NCI-H187 treated with DMSO at 0.1 percent for 48 hours (cell line): ENCODE measurements at places on chromosomes 16 and 17.

DNA sequence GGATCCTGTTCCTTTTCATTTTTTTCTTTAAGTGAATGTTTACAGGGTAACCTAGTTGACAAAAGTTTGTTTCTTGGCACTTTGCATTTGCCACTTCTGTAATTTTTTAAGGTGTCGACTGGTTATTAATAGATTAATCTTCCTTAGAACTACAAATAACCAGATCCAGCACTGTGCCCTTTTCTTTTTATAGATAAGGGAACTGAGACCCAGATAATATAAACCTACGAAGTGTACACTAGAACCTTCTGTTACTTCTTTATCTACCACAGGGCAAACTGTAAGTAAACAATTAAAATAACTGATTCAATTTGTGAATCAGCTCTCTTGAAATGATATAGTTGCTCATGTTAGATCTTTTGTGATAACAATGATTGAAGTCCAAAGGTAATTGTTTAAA lies 55.4 kb downstream of the NLK start:
- no peak for DNase-seq

- no peak for DNase-seq
Observed at GRCh38 chr16:2764718-2765117, 12.3 kb downstream of the SRRM2 start.

- no peak for DNase-seq
Observed at GRCh38 chr17:20908313-20909267, 134.2 kb downstream of the USP22 start.

GRCh38 chr17:9028988-9029570 lies 7.8 kb downstream of the NTN1 start:
- DNase-seq = no peak

DNA sequence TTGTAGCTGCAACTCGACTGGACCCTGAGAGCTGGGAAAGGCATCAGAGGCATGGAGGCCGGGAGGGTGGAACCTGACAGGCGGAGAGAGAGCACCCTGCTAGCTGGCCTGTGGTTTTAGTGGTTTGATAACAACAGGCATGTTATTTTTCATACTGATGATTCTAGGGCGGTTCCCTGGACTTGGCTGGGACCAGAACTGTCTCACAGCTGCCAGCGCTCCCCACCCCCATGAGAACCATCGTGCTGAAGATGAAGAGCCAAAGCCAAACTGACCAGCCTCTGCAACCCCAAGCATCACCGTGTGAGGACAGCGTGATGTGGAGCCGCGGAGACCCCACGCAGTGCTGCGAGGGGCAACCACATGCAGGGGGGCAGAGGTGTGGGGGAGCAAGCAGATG lies 28.5 kb downstream of the MXRA7 start:
- no peak for DNase-seq

GRCh38 chr17:17919169-17920107 lies 52.8 kb downstream of the TOM1L2 start:
- no peak for DNase-seq

GRCh38 chr17:15651583-15652110 lies 32.1 kb upstream of the FBXW10B start:
- peak; percentile 22 for DNase-seq

DNA sequence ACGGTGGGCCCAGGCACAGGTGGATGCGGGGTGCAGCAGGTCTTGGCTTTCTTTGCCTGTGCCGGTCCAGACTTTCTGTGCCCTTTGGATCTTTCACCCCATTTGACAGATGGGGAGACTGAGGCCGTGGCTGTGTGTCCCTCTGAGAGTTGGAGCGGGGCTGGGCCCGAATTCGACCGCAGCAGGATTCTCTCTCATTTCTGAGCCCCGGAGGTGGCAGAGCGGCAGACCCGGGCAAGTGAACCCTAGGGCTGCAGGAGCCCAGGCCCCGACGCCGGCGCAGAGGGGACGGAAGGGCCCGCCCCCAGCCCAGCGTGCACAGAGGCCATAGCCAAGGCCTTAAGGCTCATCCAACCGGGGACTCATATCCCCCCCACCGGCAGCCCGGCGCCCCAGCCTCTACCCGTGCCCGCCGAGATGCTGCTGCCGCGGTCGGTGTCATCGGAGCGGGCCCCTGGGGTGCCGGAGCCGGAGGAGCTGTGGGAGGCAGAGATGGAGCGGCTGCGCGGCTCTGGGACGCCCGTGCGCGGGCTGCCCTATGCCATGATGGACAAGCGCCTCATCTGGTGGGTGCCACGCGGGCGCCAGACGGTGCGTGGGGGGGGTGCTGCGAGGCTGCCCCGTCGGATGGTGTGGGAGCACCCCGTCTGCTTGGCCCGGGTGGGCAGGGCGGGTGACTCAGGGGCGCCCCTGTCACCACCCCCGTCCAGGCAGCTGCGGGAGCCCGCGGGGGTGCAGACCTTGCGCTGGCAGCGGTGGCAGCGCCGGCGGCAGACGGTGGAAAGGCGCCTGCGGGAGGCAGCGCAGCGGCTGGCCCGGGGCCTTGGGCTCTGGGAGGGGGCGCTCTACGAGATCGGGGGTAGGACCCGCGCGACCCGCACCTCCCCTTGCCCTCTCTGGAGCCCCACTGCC lies 857 bp downstream of the TMC8 start:
- DNase-seq = no peak

GRCh38 chr16:81040131-81040530 lies 4.5 kb downstream of the ATMIN start:
- DNase-seq = no peak

- DNase-seq = no peak
Observed at GRCh38 chr16:81821436-81822128, 42.5 kb downstream of the PLCG2 start.

- DNase-seq = no peak
Observed at GRCh38 chr16:67551972-67552371, 10.4 kb upstream of the CTCF start.

GRCh38 chr17:27950995-27951394 lies 57.8 kb upstream of the LYRM9 start:
- DNase-seq = no peak

DNA sequence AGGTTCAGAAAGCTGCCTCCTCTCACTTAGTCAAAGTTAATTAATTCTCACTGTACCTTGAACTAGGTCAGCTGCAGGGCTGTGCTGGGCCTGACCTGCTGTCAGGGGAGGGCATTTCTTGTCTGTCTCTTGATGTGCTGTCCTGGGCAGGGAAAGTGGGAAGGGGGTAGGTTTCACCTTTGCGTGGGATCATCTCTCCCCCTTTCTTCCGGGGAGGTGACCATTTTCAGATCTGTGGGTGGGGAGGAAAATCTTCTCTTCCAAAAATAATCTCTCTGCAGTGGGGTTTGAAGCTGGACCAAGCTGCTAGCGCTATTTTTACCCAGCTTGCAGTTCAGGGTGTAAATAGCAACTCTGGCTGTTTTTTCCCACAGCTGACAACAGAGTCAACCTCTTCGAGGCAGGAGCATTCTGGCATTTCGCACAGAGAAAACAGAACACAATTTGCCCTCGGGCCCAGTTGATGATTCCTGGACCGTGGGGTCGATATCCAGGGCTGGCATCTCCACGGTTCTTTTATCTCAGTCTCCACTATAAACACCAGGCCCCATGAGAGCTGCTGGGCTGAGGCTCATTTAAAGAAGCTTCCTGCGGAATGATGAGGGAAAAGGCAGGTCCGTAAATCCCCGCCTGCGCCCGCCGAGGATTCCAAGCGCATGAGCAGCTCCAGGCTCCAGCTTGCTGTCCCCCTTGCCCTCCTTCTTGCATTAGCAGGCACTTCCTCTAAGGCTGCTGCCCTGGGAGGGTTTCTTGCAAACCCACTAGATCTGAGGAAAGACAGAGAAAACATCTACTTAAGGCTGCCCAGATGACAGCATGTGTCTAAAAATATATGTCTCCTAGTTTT lies 93.9 kb downstream of the YPEL2 start:
- DNase-seq = no peak

DNA sequence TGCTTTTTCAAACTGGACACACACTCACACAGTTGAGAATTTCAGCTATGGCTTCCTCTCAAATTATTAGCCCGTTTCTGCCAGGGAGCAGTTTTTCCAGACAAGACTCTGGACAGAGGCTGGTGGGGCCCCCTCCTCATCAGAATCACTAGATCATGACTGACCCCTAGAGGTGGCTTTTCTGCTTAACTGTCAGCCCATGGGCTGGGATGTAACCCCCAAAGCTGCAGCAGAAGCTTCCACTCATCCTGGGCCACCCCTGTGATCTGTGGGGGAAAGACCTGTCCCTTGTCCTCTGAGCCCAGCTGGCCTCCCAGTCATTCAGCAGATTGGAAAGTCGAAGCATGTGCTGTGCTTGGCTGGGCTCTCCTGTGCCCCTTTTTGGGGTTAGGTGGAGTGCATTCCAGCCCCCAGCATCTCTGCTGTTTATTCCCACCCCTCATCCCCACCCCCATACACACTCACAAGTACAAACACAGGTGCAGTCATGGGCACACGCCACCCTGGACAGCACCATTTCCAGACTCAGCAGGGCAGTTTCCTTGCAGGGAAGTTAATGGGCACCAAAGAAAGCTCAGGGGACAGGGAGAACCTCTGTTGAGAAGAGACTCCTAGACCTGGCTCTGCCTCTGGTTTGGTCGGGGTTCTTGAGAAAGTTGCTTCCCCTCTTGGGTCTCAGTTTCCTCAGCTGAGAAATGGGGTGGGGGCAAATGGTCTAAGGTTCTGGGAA lies 77.6 kb upstream of the RBL2 start:
- DNase-seq = no peak

DNA sequence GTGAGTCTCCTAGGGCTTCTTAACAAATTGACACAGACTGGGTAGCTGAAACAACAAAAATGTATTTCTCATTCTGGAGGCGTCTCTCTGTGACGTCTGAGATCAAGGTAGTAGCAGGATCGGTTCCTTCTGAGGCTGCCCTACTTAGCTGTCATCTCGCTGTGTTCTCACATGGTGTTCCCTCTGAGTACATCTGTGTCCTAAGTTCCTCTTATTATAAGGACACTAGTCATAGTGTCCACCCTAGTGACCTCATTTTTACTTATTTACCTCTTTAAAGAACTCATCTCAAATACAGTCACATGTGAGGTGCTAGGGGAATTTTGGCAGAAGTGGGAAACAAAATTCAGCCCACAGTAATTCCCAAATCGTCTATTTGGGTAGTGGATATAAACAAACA lies 529.1 kb downstream of the NPIPA7 start:
- no peak for DNase-seq

DNA sequence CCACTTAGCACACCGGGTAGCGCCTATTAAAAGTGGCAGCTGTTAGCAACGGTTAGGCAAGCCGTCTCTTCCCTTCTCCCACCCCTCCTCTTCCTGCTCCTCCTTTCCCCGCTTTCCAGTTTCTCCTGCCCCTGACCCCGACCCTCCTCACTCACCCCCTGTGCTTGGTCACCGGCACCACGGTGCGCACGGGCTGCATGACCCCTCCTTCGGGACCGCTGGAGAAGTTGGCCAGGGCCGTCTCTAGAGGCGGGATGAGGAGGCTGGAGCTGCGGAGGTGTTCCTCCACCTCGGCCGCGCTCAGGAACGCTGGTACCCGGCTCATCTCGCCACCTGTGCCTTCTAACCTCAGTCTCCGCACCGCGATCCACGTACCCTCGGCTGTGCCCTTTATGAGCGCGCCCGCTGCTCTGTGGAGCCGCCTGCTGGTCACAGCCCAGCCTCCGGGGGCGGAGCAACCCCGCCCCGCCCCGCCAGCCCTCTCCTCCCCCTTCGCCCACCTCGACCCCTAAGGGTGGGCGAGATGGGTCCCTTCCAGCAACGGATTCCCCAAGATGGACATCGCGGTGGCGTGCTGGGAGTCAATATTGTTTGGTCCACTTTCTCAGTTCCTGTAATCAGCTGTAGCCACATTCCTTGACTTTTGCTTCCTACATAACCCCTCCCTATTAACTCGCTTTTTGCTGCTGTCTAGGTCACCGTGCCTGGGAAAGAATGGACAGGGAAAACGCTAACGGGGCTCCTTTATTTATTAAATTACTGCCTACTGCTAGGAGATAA lies at the start of gene CRYM:
CRYM (minus strand) TSS at position 364 of the 780 bp plus-strand sequence; CDS start at position 325, 39 bp downstream.
- no peak for DNase-seq

GRCh38 chr16:85054948-85055492 lies 27.4 kb downstream of the KIAA0513 start:
- DNase-seq = no peak

DNA sequence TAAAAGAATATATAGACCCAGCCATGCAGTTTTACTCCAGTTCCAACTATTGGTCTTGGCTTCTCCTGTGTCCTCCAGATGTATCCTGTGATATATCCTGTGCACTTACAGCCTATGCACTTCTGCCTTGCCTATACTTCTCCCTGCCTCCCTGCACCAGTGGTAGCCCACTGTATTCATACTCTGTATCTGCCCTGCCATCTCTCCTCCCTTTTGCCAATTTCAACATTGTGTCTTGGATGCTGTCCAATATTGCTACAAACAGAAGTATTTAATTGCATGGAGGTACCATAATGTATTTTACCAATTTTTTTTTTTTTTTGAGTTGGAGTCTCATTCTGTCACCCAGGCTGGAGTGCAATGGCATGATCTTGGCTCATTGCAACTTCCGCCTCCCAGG lies 242.7 kb downstream of the HAPSTR1 start:
- no peak for DNase-seq

- no peak for DNase-seq
Observed at GRCh38 chr16:4709481-4709880, 16.1 kb downstream of the NUDT16L1 start.
